ENCODE measurements at places on chromosomes 6 and 20.

DNA sequence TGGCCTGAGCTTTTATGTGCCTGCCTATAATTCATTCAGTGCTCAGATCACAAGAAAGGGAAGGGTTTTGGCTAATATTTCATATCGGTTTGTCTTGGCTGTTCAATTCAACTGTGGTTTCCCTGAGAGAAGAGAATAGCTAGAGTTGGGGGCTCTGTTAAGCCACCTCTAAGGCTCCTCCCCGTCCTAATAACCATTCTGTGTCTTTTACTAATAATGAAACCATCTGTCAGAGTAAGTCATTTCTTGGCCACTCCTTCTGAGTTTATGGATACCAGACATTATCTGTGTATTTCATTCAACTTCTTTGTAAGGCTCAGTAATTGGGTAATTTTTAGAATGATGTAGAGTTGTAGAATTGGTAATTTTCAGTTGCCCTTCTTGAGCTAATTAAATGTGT is 5.2 kb downstream of the STX11 start:
- DNase-seq, result no peak

GRCh38 chr20:54984104-54984448 is 508.7 kb downstream of the DOK5 start:
- no peak for DNase-seq

DNA sequence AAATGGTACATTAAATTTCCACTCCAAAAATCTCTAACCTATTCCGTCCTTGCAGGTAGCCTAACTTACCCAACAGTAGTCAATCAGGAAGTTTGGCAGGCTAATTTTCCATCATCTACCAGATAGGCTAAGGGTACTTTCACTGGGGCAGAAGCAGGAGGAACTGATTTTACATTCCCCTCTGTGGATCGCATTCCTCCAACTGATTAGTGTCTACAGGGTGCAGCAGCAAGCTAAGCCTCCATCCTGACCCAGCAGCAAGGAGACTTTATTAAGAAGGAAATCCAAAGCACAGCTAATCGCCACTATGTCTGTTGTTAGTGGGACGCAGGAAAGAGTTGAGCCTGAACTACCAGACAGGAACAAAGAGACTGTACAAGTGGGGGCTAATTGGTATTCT is 143.2 kb upstream of the RUNX2 start:
- DNase-seq, result no peak

DNA sequence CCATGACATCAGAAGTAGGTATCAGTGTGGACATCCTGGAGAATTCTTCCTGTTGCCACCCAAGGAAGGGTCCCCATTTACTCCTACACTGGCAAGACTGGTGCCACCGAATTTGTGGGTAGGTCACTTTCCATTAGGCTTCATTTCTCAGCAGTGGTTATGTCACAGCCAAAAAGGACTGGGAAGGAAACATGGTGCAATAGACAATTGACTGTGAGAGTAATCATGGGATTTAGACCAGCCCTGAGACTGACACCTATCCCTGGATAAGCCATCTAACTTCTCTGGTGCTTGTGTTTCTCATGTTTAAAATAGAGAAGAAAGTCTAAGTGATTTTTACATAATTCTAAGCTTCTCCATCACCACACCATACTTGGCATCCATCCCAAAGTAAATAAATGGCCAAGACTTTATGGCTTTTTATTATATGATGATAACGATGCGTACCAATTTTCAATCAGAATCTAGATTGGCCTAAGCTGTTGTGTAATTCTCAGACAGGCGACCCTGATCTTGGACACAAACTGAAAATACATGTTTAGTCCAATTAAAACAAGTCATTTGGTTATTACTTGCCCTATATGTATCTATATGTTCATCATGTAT is 10.2 kb downstream of the SMPDL3A start:
- no peak for DNase-seq

- no peak for DNase-seq
These were observed 282.7 kb upstream of the PRDM1 start for GRCh38 chr6:105803442-105803841.

DNA sequence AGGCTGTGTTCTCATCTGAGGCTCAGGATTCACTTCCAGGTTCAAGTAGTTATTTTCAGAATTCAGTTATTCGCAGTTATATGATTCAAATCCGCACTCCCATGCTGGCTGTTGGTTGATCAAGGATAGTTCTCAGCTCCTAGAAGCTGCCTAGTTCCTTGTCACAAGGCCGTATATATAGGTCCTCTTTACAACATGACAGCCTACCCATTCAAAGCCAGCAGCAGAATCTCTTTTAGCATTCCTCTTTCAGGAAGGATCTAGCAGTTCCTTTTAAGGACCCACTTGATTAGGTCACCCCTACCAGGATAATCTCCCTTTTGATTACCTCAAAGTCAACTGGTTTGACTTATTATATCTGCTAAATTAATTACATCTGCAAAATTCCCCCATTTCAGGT is 23.8 kb upstream of the LAMP5 start:
- no peak for DNase-seq

DNA sequence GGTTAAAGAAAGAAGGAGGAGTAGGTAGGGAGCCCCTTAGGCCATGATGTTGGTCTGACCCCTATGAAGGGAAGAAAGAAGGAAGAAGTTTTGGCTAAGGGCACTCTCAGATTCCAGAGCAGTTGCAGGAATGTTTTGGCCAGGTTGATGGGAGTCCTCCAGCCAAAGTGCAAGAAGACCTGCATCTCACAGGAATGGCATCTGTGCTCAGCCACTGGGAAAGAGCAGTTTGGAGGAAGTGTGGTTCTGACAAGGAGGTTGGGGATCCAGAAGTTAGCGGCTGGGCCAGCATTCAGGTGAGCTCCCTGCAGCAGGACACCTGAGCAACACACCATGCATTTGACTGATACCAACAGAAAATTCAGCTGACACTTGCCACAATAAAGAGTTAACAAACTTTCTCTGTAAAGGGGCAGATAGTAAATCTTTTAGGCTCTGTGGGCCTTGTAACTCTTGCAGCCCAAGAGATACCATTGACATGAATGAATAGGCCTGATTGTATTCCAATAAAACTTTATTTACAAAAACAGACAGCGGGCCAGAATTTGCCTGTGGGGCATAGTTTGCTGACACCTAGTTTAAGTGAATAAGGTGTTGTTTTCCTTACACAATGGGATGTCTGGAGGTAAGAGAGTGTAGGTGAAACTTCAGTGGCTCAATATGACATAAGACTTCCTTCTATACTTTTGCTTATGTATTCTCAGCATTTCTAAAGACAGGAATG is 71.0 kb downstream of the EDN1 start:
- DNase-seq, result no peak

GRCh38 chr6:13813026-13813425 is 1.3 kb downstream of the MCUR1 start:
- DNase-seq, result no peak

DNA sequence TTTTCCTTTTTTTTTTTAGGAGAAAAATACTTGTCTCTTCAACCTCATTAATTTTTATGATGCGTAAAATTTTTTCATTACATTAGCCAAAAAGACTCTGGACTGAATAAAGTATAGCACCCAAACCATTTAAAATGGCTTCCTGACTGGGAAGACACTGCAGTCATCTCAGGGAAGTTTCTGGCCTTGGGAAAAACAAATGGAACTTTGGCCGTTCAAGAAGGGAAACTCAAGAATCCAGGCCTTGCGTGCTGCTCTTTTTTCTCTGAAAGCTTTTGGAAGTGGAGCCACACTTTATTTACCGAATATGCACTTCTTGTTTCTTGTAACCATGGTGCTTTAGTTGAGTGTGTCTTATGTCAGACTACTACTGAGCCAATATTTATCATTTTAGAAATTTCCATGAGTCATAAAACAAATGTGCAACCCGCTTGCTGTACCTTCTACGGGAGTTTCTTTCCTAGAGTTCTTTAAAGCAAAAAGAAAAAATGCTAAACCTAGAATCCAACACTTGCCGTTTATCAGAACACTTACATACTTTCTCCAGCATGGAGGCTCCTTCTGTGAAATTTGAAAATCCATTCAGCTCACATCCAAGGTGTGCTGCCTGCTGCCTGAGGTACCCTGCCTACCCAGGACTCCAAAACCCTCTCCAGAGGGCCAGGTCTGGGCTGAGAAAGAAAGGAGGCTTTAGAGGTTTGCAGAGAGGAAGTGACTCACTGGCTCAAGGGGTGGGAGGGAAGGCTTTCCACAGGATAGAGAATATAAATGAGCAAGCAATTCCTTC is 11.5 kb upstream of the DSTN start:
- DNase-seq, result peak; percentile 92

GRCh38 chr6:18091382-18091781 is 31.1 kb downstream of the NHLRC1 start:
- DNase-seq, result no peak

DNA sequence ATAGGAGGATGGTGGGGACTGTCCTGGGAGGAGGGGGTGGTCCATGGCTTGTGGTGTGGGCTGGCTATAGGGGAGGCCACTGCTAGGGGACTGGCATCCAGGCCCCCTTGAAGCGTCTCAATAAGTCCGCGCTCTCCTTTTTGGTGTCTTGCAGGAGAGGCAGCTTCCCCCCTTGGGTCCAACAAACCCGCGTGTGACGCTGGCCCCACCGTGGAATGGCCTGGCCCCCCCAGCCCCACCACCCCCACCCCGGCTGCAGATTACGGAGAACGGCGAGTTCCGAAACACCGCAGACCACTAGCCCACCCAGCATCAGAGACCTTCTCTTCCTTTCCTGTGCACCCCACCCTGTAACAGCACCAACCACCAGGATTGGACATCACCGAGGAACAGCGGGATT is 2.8 kb upstream of the ZBTB9 start:
- no peak for DNase-seq

DNA sequence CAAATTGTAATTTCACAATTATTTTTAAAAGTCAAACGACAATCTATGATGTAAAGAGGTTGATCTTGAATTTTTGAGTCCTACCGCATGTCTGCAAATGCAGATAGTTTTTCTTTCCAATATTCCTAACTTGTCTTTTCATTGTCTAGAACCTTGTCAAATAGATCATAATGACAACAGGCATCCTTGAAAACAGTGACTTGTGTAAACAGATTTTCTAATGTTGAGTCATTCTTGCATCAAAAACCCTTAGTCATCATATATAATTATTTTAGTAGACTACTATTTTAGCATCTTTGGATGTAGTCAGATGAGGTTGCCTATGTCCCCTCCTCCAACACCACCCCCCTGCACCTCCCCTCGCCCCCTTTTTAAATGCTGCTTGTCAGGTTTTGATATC is 43.8 kb downstream of the BMP6 start:
- DNase-seq, result peak; percentile 14

GRCh38 chr6:470901-471448 is 79.4 kb downstream of the IRF4 start:
- DNase-seq, result no peak

DNA sequence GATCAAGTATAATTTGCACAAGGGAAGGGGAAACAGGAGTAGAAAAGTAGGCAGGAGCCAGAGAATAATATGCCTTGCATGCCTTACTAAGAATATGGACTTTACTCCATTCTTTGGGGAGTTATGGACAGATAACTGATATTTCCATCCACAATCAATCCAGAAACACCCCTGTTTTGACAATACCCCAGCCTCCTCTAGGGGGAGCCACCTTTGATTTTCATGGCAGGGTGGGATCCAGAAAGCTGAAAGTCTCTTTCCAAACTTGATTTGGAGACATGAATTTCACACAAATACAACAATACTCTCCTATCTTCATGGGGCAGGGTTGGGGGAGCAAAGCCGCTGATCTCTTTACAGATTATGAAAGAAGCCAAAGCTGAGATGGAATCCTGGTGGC is 404.1 kb downstream of the FOXA2 start:
- DNase-seq, result peak; percentile 24

DNA sequence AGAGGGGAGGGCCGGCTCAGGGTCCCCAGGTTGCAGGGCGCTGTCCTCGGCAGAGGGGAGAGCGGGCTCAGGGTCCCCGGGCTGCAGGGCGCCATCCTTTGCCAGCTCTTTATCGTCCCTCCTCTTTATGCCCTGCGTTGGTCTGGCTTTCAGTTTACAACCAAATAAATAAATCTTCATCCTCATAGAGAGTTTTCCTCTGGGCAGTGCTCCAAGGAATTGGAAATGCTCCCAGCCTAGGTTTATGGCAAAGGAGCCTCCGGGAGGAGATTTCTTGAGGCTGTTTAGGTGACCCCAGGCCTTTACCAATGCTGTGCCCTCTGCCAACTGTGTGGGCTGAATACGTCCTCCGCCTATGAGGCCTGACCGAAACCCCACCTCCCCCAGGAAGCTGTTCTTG is 60.2 kb downstream of the CHMP4B start:
- no peak for DNase-seq

DNA sequence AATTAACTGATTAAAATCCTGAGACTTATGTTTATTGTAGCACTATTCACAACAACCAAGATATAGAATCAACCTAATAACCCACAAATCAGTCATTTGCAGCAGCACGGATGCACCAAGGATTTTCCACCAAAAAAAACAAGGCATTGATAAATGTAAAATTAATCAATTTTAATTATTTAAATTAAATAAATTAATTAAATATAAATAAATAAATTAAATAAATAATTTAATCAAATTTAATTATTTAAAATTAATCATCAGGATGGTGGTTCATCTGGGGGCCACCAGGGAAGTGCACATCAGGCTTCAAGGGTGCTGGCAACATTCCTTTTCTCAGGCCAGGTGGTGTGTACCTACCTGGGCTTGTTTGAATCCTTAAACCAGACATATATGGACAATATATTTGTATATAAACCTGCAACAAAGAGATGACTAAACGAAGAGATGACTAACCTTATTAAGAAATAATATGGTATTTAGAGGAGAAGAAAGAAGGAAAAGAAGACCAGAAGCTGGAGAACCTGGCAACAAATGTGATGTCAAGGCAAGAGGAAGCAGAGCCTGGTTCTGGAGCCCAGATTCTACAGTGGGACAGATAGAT is 89.2 kb downstream of the CD164 start:
- DNase-seq, result no peak

DNA sequence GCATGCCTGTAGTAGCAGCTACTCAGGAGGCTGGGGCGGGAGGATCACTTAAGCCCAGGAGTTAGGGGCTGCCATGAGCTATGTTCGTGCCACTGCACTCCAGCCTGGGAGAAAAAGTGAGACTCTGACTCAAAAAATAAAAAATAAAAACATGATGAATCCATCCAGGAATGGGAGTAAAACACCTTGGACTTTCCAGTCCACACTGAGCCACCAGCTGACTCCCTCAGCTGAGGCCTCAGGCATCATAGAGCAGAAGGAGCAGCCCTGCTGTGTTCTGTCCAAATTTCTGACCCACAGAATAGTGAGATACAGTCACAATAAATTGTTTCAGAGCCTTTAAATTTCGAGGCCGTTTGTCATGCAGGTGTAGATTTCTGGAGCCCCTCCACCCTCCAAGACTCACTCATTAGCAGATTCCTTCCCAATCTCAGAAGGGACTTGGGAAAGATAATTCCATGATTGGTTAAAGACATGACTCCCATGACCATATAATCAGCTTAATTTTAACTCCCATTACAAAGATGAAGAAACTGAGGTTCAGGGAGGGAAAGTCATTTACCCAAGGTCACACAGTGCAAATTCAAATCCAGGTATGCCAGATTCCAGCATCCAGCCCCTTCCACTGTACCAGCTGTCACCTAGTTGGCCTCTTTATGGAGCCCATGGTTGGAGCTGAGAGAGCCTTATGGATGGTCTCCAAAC is 9.0 kb upstream of the MMP9 start:
- no peak for DNase-seq

- DNase-seq, result no peak
These were observed 16.5 kb upstream of the EFHC1 start for GRCh38 chr6:52403627-52404026.

Data from A549 (cell line).